Fibroblast of lung (primary cell): ENCODE measurements at places on chromosomes 16 and 17.
A peak's percentile ranks its signal among the peaks of the same experiment; 100 is the strongest.

GRCh38 chr16:21663889-21664647 lies at the start of gene OTOA:
Gene OTOA (plus strand): TSS chr16:21663968. CDS start chr16:21678515, 14,547 bp downstream.
- no peaks in the 10 kb centered on the region for H3K27me3 ChIP-seq
- no peak within 1 kb of the TSS for H3K27ac ChIP-seq
- DNase-seq: no peak
- H3K4me1 ChIP-seq: no peaks in the 10 kb centered on the region
- H3K36me3 ChIP-seq: no peaks in the 10 kb centered on the region

GRCh38 chr16:62363501-62363900 lies 327.3 kb upstream of the CDH8 start:
- H3K4me1 ChIP-seq: no peaks in the 10 kb centered on the region
- no peak overlapping the region for H3K27ac ChIP-seq
- no peak overlapping the region for H3K4me3 ChIP-seq
- H3K36me3 ChIP-seq: no peaks in the 10 kb centered on the region

GRCh38 chr17:78343543-78344201 lies 16.2 kb downstream of the SOCS3 start:
- peaks cover 31% of the 10 kb centered on the region for H3K4me1 ChIP-seq
- H3K27ac ChIP-seq: peak overlapping the region; percentile 98
- no peak overlapping the region for H3K4me3 ChIP-seq
- no peaks in the 10 kb centered on the region for H3K27me3 ChIP-seq

DNA sequence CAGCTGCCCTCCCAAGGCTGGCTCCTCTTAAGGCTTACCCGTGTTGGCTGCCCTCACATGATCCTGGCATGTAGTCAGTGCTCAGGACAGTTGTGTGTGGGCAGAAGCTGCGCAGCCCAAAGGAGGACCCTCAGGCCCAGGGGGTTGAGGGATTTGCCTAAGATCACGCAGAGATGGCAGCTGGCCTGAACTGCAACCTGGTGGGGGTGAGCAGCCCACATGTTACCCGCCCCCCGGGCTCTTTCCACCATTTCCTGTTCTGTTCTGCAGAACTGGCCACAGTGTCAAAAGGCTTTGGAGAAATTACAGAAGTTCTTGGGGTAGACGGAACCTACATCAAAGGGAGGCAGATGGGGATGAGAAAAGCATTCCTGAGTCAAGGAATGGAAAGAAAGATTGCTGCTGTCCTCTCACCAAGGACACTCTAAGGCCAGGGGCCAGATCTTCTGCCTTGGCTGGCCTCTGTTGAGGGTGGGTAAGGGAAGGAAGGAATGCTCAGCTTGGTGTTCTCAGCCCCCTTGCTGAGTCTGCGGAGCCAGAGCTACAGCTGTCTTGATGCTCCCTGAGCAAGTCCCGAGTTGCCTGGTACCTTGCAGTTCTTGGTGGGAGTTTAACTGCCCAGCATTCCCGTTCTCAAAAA lies 53.0 kb downstream of the EPN2 start:
- peaks cover 2% of the 10 kb centered on the region for H3K4me1 ChIP-seq
- H3K36me3 ChIP-seq: peaks cover 3% of the 10 kb centered on the region
- H3K27me3 ChIP-seq: no peaks in the 10 kb centered on the region
- H3K27ac ChIP-seq: no peak overlapping the region
- H3K4me3 ChIP-seq: no peak overlapping the region

DNA sequence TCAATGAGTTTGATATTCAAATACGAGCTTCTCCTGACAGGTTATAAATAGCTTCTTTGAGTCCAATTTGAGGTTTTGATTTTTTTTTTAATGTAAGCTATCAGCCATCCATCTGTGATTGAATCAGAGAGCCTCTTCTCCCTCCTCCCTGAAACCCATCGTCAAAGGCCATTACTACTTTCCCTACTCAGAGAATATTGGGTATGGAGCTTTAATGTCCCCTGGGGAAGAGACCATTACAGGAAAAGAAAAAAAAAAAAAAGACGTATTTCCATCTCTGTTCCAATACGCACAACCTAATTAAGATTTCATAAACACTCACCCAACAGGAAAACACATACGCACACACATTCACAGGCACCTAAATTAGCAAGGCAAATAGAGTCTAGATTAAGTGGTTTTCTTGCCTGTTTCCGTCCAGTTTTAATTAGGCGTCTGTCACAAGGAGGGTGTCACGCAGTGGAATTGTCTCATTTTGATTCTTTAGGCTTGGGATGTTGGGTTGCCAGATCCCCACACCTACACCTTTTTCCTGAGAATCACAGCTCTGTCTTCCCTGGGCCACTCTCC lies 194.3 kb upstream of the RPL38 start:
- no peak for DNase-seq
- no peaks in the 10 kb centered on the region for H3K27me3 ChIP-seq
- no peak overlapping the region for H3K4me3 ChIP-seq
- H3K4me1 ChIP-seq: no peaks in the 10 kb centered on the region
